ENCODE measurements at places on chromosomes 3 and 15. TPM values are rescaled to one million over a fixed set of nuclear protein-coding genes. Genes with fewer than 3 reads are reported as not detected.

- no peak overlapping the region for H3K4me3 ChIP-seq
- no peaks in the 10 kb centered on the region for H3K36me3 ChIP-seq
- H3K4me1 ChIP-seq: no peaks in the 10 kb centered on the region
- no peak for DNase-seq
- H3K27me3 ChIP-seq: no peaks in the 10 kb centered on the region
These were observed 12.9 kb downstream of the VPS13C start for GRCh38 chr15:62047282-62047827.

DNA sequence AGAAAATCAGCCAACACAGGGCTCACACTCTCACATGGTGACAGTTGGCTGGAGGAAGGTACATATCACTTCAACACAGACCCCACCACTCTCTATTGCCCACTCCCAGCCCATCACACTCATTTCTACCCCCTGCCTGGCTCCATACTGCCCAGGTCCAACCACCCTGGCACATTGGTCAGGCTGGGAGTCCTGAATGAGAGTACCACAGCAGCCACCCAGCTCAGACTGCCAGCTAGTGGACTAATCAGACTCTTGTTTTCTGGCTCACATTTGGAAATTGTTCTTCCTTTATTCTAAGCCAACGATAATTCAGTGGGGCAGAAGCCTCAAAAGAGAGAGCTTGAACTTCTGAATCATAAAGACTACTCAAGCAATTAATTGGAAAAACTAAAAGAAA lies 20.0 kb downstream of the MRPL46 start:
- H3K36me3 ChIP-seq: no peaks in the 10 kb centered on the region
- H3K27me3 ChIP-seq: peaks cover 10% of the 10 kb centered on the region
- H3K4me1 ChIP-seq: no peaks in the 10 kb centered on the region
- H3K4me3 ChIP-seq: no peak overlapping the region

- H3K4me1 ChIP-seq: no peaks in the 10 kb centered on the region
- H3K27me3 ChIP-seq: peaks cover 13% of the 10 kb centered on the region
These were observed 157.4 kb upstream of the NPHP3 start for GRCh38 chr3:132879656-132880055.

LRRC49 gene
- 7.4 TPM for total RNA-seq

LTF gene
- not detected for total RNA-seq

PIERCE2 gene
- 2.0 TPM for total RNA-seq

ITIH1 gene
- 0.37 TPM for total RNA-seq
